G401 (cell line): ENCODE measurements at places on chromosomes 1 and 21.

GRCh38 chr1:47317841-47318240, 3.9 kb upstream of the STIL start:
- no peak for DNase-seq

DNA sequence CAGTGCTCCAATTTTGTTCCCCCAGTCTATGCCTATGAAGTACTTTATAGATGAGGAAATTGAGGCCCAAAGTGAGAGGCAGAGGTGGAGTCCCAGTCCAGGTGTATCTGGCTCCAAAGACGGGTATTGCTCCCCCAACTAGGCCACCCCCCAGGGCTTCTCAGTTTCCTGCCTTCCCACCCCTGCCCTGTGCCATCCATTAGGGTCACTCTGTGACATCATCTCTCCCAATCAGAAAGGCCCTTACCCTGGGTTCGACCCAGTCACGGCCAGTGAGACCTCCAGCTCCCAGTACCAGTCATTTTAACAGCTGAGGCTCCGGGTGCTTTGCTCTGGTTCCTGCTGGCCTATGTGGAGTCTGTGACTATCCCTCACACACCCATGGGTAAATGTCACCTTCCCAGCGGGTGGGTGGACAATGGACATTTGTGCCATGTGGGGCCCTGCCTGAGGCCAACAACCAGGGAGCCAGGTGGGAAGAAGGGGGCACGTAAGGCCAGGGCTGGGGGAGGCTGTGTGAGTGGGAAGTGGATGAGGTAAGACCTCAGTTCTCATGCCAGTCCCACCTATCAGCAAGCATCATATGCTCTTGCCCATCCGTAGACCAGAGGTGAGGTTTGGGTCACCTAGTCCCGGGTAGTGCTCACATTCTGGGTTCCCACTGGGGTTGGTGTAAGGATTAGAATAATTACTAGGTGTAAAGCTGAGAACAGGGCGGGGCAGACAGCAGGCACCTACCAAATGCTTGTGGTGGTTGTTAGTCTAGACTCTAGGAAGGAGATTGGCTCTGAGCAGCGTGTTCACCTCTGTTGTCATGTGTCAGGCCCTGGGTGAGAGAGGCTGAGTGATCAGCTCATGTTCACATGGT, 685.9 kb downstream of the MATN1 start:
- DNase-seq = no peak

- no peak for DNase-seq
These were observed 13.1 kb upstream of the UTS2 start for GRCh38 chr1:7865978-7866377.

GRCh38 chr1:30379684-30380624, 343.4 kb downstream of the MATN1 start:
- peak; percentile 88 for DNase-seq

DNA sequence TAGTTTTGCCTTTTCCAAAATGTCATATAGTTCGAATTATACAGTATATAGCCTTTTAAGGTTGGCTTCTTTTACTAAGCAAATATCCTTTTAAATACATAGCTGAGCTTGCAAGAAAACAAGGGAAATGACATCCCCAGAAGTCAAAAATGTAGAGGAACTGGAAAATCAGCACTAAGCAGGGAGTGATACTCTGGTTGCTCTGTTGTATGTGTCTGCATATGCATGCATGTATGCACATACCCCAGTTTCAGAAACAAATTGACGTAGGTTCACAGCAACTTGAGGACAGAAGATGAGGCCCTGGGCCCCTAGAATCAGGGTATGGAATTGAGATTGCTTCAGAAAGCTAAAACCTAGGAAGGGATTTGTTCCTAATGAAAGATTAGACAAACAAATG, 75.1 kb upstream of the GNG4 start:
- DNase-seq = no peak

DNA sequence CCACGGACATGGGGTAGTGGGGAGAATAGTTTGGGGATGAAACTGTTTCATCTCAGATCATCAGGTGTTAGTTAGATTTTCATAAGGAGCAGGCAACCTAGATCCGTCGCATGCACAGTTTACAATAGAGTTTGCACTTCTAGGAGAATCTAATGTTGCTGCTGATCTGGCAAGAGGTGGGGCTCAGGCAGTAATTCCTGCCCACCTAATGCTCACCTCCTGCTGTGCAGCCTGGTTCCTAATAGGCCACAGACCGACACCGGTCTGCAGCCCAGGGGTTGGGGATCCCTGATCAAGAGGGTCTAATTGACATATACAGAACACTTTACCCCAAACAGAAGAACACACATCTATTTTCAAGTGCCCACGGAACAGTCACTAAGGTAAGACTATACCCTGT, 275.1 kb downstream of the PTPRU start:
- no peak for DNase-seq

- no peak for DNase-seq
These were observed 45.3 kb upstream of the MTF2 start for GRCh38 chr1:93033785-93034184.

GRCh38 chr1:15981679-15982078, 5.8 kb upstream of the ZBTB17 start:
- DNase-seq = no peak

DNA sequence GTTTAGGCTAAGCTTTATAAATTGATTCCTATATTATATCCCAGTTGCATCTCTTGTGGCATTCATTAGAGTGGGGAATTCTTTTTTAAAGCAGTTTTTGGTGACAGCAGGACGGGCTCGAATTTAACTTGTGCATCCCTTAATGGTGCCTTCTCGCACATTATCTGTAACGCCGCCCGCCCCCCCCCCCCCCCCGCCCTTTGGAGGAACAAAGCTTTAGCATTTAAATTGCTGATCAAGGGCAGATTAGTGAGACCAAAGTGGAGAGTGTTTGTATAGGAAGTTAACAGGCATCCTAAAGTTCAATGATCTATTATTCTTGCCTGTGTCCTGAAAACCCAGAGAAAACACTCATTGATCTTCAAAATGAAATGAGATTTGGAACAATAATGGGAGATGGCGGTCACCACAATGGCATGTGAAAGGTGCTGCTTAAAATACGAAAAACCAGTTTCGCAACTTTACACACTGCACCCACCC, 2.2 kb downstream of the LMO4 start:
- no peak for DNase-seq

GRCh38 chr1:201468501-201468843, 516 bp downstream of the PHLDA3 start:
- DNase-seq = no peak

DNA sequence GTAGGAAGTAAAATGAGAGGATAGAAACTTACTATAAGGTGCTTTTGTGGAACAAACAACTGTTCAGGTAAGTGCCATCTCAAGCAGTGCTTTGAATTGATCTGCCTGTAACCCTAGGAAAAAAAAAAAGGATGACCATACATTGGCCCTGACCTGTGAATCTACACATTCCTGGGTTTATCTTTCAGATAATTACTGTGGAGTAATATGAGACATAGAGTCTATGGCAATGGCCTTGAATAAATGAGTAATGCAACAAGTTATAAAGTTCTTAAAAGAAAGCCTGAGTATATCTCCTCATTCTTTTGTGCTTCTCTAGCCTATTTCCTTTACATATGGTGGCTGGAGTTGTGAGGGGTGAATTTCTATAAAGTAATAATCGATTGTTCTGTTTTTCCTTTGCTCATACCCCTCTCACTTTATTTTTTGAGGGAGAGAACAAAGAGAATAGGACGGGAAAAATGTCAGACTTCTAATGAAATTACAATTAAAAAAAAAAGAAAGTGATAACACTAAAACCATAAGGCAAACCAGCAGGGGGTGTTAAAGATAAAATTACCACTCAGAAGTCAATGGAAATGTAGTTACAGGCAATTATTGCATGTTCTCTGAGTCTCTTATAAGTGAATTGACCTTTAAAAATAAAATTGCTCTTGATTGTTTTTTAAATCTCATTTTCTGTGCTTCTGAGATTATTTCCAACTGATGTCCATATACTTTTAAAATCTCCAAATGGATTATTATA, 12.4 kb upstream of the ATP1A1 start:
- DNase-seq = no peak

DNA sequence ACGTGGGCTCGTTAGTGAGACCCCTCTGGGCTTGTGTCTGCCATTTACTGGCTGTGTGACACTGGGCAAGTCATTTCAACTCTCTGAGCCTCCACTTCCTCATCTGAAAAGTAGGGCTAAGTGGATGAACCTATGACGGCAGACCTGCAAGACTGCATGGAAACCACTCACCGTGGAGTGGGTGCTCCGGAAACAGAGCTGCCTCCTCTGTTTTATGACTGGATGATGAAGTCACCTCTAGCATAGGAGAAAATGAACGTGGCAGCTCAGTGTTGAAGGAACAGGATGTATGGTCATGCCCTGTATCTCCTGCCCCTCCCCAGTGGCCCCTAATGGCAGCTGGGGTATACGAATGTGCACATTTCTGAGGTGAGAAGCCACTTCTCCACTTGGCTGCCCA, 40.5 kb downstream of the STPG1 start:
- no peak for DNase-seq

DNA sequence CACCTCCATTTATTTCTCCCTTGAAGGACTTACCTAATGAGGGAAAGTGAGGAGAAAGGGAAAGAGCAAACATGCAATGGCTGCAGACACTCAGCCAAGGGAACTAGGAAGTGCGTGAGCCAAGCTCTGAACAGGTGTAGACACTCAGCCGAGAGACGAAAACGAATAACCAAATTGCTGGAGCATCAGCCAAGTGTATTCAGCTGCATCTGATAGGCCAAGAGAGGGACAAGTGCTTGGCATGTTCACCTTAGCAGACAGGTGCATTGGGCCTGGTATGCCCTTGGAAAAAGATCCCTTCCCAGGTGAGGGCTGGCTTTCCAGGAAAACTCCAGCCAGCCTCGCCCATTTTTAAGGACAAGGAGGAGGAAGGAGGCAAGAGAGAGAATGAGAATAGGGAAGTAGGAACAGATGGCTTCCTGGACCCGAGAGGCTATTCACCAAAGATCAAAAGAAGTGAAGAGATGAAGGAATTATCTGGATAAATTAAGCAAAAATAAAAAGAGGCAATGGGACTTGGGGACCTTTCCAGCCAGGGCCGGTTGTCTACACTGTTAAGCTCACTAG, 184.7 kb downstream of the TOMM20 start:
- no peak for DNase-seq

DNA sequence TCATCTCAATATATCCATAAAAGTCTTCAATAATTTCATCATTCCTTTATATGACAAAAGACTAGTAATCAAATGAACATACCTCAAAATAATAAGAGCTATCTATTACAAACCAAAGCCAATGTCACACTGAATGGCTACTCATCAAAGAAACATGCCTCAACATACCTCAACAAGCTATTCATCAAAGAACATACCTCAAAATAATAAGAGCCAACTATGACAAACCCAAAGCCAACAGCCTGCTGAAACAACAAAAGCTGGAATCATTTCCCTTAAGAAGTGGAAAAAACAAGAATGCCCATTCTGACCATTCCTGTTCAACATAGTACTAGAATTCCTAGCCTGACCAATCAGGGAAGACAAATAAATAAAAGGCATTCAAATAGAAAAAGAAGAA, 1373.7 kb downstream of the BRINP3 start:
- DNase-seq = no peak

GRCh38 chr1:113993766-113994165, 14.5 kb downstream of the OLFML3 start:
- no peak for DNase-seq

- peak; percentile 74 for DNase-seq
These were observed 12.5 kb upstream of the GUCA2A start for GRCh38 chr1:42176902-42177519.

- peak; percentile 28 for DNase-seq
These were observed 1.1 kb downstream of the WARS2 start for GRCh38 chr1:119139403-119139802.

GRCh38 chr1:110749960-110750359, 75.2 kb upstream of the KCNA3 start:
- peak; percentile 88 for DNase-seq

DNA sequence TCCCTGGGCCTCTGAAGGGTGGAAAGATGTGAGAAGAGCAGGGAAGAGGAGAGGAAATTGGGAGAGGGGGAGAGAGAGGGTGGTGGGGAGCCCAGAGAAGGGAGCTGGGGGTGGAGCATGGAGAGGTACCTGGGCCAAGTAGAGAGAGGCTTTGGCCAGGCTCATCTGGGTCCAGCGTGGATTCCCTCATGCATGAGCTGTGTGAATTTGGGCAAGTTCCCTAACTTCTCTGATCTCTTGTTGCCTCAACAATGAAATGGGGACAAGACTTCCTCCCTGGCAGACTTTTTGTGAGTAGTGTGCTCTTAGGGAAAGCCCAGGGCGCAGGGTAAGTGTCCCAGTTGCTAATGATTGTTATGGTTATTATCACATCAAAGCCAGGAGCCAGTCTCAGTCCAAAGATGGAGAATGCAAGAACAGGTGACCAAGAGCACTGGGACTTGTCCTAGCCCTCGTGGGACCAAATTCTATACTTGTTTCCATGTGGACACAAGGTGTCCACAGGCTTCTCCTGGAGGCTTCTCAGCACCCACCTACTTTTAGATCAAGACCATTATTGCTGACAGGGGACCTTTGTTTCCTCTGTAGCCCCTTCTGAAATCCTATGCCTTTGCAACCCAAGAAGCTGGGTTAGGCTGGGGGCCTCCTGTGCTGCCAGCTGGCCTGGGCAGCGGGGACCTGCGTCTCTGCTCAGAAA, 13.9 kb downstream of the IL6R start:
- DNase-seq = no peak

DNA sequence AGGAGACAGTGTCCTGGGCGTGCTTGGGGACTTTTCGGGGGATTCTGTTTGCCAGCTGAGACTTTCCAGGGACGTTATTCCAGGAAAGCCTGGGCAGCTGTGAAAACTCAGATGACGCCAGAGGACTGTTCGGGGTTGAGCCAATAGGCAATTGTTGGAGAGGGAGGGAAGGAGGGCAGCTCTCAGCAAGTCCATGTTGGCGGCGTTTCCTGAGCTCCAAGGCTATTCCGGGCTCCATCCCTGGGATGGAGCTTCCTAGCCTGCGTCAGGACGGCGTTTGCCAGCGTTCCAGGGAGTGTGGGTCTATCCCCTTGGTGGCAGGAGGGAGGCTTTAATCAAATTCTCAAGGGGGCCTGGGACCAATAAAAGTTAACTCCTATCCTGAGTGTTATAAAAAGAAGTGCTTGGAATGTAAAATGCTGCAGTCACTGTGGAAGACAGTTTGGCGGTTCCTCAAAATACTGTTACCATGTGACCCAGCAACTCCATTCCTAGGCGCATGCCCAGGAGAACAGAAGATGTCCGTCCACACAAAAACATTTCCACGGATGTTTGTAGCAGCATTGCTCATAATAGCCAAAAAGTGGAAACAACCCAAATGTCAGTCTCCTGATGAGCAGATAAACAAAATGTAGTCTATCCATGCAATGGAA, 15.2 kb downstream of the SLC27A3 start:
- peak; percentile 92 for DNase-seq

GRCh38 chr1:53294567-53294966, 33.3 kb downstream of the LRP8 start:
- DNase-seq = no peak

GRCh38 chr1:94248956-94249688, 11.7 kb upstream of the ARHGAP29 start:
- no peak for DNase-seq
